ENCODE measurements at places on chromosomes 13 and 19.

DNA sequence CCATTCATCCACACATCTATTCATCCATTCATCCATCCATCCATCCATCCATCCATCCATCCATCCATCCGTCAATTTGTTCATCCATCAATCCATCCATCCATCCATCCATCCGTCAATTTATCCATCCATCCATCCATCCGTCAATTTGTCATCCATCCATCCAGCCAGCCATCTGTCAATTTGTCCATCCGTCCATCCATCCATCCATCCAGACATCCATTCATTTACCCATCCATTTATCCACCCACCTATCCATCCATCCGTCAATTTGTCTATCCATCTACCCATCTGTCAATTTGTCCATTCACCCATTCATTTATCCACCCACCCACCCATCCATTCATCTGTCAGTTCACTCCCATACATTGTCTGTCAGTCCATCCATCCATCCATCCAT is 209.5 kb upstream of the ZNF536 start:
- no peak for DNase-seq

DNA sequence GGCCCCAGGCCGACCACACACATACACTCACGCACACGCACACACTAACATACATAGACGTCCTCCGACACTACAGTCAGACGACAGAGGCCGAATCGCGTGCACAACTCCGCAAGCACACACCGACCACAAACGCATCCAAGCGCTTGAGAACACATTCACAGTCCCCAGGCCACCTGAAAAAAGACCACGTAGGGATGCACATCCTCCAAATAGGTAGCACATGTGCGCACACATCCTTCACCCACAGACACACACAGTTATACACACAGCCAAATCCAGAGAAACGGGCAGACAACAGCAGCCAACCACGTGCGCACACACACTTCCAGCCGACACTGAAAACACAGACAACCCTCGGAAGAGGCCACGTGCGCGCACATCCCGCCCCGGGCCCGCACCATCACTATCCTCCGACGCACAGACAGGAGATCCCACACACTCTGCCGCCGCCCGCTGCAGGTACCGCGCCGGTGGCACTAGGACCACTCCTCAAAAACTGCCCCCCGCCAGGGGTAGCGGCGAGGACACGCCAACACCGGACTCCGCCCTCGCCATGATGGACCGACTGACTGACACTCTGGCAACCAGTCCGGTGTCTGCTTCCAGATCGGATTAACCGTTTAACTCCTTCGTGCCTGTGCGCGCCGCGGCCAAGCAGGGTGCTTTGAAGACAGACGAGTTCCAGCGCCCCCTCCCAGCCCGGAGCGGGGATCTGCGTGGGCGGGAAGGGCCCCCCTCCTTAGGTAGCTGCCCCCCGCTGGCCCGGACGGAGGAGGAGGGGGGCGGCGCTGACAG is 493 bp upstream of the PDE4A start:
- DNase-seq = peak; percentile 62

- DNase-seq = no peak
Measured at GRCh38 chr19:53519446-53519845, 18.5 kb upstream of the ZNF331 start.

DNA sequence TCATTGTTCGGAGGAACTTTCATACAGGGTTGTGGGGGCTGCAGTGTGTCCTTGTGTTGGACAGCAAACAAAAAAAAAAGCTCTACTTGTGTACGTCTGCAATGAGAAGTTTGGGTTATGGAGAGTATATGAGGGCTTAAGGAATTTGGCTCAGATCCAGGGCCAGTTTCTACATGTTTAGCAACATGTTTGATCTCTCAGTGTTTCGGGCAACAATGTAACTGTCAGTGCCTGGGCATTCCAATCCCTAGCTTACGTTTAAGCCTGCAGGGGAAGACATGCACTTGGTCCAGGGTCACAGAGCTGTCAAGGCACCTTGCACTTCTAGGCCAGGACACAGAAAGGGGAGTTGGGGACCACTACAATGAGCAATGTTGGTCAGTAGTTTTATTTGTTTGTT is 13.9 kb downstream of the ZNF543 start:
- DNase-seq = no peak

DNA sequence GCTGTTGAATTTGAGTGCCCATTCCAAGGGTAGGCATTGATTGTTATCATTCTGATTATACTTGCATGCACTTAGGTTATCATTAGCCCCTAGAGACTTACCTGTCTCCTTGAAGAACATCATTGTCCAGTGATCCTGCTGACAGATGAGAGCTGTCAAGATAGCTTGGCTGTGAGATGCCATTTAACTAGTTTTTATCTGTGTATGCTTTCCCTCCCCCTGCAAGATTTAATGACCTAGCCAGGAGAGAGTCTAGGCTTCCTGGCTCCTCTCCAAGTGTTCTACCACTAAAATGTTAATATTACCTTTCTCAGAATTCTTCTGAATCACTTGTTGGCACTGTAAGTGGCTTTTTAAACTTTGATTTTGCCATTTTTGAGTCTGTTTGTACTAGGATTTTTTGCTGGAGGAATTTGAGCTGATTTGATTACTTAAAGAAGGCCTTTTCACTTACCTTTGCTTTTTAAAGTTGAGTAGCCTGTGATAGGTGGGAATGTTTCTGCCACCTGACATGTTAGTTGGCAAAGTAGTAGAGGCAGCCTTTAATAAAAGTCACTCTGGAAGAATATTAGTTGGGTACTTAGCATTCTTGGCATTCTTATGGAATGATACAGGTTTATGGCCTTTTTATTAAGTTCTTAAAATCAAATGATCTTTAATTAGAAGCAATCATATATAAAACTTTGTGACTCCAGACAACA is 41.1 kb downstream of the ARHGAP35 start:
- peak; percentile 42 for DNase-seq

DNA sequence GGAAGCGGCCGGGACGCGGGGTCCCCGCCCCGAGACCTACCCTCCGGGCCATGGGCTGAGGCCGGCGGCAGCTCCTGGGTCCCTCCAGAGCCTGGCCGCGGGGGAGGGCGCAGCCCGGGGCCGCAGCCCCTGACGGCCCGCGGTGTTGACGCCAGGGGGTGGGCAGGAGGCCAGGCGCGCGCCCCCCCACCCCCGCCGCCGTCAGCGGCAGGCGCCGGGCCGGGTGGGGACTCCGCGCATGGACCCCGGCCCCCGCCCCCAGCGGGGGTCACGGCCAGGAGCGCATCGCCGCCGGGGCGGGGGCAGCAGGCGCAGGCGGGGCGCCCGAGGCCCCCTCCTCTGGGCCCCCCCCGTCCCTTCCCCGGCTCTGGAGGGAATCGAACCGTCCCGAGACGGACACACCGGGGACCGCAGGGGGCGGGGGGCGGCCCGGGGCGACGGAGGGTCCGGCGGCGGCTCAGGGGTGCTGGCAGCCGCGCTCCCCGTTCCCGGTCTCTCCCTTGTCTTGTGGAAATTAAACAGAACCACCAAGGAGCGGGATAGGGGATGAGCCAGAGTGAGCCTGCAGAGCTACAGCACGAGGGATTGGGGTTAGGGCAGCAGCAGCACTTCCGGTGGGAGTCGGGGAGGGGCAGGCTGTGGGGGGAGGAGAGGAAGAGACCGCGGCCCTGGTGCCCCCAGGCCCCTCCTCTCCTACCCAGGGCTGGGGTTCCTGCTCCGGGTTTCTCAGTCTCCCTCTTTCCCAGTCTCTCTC is at the start of gene MEIS3:
TSS of gene MEIS3 (minus strand) at position 498 of the 754 bp plus-strand sequence. CDS start at position 52, 446 bp downstream.
- DNase-seq = no peak

DNA sequence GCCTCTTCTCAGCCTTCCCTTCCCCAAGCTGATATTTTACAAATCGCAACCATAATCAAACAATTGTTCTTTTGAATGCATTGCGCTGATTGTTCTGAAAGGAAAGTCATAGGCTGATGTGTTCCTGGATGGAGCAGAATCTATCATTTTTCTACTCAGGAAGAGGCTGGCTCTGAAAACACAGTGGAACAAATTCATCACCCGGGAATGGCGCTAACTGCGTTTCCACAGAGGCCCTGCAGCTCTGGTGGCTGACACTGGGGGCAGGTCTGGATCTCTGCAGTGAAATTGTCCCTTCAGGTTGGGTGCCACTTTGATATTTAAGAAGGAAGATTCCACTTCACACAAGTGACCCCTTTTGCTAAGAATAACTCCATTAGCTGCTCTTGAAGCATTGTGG is 1060.8 kb downstream of the UQCRFS1 start:
- no peak for DNase-seq

All from A172 (cell line).